GM13977 (cell line): ENCODE measurements at places on chromosomes 11 and 22.

DNA sequence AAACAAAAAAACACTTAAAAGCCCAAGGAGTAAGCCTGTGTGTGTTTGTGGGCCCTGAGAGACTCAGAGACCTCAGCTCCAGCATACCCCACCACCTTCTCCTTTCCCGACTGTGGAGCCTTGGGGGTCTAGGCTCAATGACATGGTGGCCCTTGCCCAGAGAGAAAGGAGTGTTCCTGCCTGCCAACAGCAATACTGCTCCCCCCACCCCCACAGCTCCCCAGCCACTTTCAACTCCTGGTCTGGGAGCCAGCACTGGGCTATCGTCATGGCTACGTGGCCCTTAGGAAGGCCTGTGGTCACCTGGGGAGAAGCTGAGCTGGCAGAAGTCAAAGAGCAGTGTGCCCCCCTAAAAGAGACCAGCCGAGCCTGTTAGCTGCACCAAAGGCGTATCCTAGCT lies 2.6 kb downstream of the PPP1R14B start:
- DNase-seq: no peak

DNA sequence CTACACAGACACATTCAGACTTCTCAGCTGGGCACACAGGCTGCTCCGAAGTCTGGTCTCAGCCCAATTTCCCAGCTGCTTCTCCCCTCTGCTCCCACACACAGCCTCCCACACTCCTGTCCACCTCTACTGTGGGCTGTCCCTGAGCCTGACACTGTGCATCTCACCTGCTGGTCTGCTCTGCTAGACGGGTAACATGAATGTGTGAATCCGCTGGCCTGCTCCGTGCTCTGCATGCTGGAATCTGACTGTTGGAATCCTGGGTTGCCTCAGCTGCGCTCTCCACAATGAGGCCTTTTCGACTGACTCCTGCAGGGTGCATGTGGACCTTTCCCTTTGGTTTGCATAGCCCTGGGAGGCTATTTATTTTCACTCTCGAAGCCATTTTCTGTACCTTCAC lies 489.5 kb upstream of the B3GAT1 start:
- no peak for DNase-seq

DNA sequence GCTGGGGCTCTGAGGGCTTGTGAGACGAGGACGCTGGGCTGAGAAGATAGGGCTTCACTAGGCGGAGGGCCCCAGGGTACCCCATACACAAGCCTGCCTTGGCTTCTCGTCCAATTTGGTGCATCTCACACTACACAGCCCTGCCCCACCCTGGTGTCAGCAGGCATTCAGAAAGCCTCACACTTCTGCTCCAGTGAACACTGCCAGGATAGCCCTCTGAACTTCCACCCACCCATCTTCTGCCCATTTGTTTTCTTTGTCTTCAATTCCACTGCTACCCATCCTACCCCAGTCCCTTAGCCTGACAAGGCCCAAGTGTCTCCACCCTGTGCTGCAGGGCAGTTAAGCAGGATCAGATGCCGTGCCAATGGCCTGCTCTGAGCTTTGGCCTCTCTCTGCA lies 1.9 kb upstream of the BUD13 start:
- no peak for DNase-seq

DNA sequence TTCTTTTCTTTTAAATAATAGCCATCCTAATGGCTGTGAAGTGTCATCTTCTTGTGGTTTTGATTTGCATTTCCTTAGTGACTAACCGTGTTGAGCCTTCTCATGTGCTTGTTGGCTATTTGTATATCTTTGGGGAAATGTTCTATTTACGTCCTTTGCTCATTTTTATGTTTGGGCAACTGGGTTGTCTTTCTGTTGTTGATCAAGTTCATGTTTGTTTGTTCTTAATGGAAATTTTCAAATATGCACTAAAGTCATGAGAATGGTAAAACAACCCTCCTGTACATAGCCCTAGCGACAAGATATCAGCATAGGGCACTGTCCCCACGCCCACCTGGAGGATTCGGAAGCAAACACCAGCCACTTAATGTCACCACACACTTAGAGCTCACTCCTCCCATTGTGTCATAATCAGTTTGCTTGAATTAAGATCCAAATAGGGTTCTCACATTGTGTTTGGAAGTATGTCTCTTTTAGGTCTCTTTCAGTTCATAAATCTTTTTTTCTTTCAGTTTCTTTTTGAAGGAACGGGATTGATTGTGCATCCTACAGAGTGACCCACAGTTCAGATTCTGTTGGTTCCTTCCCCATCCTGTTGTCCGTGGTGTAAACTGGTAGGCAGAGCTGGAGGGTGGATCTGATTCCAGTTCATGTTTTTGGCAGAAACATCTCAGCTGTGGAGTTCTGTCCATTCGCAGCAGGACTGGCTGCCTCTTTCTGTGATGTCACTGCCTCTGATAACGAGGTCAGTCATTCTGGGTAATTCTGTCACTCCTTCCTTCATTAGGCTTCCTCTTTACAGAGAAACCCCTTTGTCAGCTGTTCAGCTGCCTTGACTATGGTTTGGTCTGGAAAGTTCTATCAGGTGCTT lies 26.4 kb upstream of the ADORA2A start:
- DNase-seq: peak; percentile 48

- no peak for DNase-seq
Observed at GRCh38 chr11:16603890-16604793, 134.3 kb upstream of the C11orf58 start.
